ENCODE measurements at places on chromosomes 16 and 17.

GRCh38 chr17:43428524-43428923 is 29.7 kb downstream of the ARL4D start:
- DNase-seq, result no peak

- no peak for DNase-seq
Observed at GRCh38 chr17:77750427-77751043, 208.0 kb upstream of the TNRC6C start.

DNA sequence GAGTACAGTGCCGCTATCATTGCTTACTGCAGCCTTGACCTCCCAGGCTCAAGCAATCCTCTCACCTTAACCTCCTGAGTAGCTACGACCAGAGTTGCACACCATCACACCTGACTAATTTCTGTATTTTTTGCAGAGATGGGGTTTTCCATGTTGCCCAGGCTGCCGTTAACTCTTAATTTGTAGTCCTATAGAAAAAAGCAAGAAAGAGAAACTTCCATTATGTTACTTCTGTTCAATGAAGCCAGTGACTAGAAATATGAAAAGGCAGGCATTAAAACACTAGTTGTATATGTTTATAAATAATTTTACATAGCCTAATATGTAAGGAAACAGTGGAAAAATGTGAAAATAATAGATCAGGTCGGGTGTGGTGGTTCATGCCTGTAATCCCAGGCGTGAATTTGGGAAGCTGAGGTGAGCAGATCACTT is 9.7 kb downstream of the RAD51C start:
- DNase-seq, result no peak

- DNase-seq, result peak; percentile 31
Observed at GRCh38 chr17:21283482-21284318, 811 bp upstream of the MAP2K3 start.

GRCh38 chr17:36614081-36614480 is 12.7 kb downstream of the MRM1 start:
- no peak for DNase-seq

GRCh38 chr17:48547808-48548522 is 3.1 kb upstream of the HOXB2 start:
- no peak for DNase-seq

GRCh38 chr17:49409066-49409465 is 5.6 kb downstream of the PHB1 start:
- DNase-seq, result no peak

DNA sequence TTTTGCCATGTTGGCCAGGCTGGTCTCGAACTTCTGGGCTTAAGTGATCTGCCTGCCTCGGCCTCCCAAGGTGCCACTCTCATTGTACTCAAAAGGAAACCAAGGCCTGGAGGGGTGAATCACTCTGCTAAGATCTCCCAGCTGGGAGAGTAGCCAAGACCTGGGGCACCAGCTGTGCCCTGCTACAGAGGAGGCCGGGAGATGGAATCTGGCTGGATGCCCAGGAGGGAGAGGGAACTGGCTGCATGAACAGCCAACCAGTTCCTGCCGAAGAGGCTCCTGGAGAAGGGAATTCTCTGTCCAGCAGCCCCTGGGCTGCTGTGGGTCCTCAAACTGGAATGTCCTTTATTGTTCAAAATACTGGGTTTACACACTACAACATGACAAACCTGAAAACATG is 238.7 kb upstream of the CIBAR2 start:
- DNase-seq, result no peak

DNA sequence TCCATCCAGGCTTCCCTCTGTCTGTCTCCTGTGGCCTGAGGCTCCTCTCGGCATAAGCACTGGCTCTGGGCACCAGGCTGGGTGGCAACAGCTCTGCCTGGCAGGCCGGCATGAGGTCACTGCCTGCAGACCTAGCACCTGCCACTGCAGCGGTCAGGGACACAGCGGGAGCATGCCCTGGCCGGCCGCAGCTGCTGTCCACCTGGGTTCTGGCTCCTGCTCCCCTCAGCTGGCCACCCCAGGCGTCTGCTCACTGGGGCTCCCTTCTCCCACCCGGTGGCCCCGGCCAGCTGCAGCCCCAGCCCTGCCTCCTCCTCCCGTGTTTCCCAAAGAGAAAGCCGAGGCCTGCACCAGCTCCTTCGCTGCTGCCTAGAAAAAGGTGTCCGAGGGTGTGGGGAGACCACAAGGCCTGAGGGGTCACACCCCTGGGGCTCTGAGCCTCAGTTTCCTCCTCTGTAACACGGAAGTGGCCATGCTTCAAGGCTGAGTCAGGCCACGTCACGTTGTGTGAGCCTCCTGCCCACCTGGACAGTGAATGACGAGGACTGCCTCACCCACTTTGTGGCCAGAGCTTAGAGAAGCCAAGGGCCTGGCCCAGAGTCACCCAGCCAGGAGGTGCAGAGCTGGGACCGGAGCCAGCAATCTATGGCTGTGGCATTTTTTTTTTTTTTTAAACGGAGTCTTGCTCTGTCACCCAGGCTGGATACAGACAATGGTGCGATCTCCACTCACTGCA is 6.7 kb downstream of the NTHL1 start:
- DNase-seq, result no peak

- DNase-seq, result peak; percentile 32
Observed at GRCh38 chr17:68613739-68614298, 12.7 kb upstream of the FAM20A start.

DNA sequence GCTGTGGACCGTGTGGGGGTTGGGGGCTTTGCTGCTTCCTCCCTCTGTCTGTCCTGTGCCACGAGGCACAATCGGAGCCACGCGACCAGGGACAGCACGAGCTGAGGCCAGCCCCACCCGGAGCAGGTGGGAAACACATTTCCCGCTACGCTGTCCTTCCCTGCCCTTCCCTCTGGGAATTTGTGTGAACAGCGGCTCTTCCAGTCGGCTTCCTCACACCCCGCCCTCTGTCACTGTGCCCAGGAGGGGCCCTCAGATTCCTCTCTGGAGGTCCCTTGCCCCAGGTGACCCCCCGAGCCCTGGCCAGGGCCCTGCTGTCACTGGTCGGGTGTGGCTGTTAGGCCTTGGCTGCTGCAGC is 19.6 kb downstream of the SPIRE2 start:
- no peak for DNase-seq

- peak; percentile 23 for DNase-seq
Observed at GRCh38 chr17:9116311-9116835, 95.1 kb downstream of the NTN1 start.

All from nephron progenitor cell (in vitro differentiated cells).